ENCODE measurements at places on chromosomes 6 and 20. TPM values are rescaled to one million over a fixed set of nuclear protein-coding genes. Genes with fewer than 3 reads are reported as not detected.

DNA sequence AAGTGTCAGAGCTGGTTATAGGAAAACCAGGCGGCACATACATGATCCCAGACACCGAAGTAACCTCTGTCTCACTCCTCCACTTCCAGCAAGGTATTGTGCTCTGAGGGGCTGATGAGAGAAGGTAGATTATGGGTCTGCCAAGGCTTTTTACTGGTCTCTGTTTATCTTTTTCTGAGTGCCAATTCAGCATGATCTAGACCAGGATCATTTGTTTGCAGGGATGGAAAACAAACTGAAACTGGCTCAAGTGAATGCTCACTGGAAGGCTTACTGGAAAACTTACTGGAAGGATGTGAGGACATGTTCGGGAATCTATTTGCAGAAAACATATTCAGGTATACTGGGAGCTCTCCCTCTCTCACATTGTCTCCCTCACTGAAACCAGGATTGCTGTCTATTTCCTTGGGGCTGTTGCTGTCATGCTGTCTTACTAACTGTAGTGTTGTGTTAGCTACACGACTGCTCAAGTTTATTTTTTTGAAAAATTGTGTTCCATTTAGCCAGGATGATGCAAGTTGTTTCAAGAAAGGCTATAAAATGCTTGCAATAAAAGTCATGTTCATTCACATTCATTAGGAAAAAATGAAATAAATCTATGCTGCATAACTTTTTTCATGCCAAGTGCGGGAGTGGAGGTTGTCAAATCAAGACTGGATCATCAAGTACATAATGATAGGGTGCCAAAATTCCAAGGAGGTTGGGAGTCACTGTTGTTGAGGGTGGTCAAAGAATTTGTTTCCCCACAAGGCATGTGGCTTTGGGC is 37.0 kb downstream of the KLHL31 start:
- DNase-seq, result peak; percentile 61

GRCh38 chr6:112407101-112407590 is 60.0 kb downstream of the RFPL4B start:
- no peak for DNase-seq

- no peak for DNase-seq
Measured at GRCh38 chr6:33898771-33899170, 95.0 kb upstream of the MLN start.

The LTV1 gene
- total RNA-seq, result 22.0 TPM

The CGA gene
- not detected for total RNA-seq

Measured in urinary bladder (tissue), 4 donors.